NCI-H1436 (cell line): ENCODE measurements at places on chromosomes 3 and 15.

DNA sequence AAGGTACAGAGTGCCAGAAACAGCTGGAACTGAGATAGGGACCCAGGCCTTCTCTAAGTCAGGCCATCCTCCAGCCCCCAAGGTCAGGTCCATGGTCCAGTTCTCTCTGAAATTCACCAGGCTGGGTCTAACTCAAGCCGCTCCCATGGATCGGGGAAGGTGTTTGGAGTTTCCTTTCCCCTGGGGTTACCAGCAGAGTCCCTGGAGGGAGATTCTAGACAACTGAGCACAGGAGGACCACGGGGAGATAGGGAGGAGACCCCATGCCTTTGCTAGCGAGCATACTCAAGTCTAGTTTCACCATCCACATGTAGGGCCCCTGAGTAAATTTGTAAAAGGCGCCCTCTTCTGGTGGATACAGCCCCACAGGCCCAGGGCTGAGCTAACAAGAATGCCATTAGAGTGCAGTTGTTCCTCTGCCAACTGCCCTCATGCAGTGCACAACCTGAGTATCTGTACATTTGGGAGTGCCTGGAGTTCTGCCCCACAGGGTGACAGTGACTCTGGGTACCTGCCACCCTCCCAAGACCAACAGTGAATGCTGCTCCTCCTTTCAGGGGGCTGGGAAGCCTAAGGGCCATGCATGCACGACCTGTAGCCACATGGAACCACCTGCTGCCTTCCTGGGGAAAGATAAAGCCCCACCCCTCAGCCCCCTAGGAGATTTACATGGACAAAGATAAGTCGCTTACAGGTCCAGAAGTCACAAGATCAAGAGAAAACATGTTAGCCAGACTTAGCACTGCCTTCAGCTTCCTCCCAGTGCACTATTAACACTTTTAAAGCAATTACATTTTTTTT is 89.0 kb downstream of the IQSEC1 start:
- no peak for DNase-seq

DNA sequence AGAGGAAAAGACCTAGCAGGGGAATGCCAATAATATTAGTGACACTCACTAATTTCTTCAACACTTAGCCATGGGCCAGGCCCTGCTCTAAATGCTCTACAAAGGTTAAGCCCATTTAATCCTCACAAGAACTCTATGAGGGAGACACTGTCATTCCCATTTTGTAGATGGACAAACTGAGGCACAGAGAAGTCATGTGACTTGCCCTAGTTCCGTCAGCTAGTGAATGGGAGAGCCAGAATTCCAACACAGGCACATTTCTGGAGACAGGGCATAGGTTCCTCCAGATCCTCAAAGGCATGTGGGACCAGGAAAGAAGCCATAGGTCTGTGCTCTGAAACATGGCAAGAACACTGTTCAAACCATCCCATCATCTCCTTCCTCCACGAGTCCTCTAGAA is 31.5 kb downstream of the LOXL1 start:
- no peak for DNase-seq

- DNase-seq: no peak
Measured at GRCh38 chr3:174251681-174252080, 607.5 kb upstream of the NAALADL2 start.

- no peak for DNase-seq
Measured at GRCh38 chr15:26516102-26516980, 256.5 kb downstream of the GABRB3 start.
